Fibroblast of skin of left quadriceps (primary cell): ENCODE measurements at places on chromosomes 12 and 14.

DNA sequence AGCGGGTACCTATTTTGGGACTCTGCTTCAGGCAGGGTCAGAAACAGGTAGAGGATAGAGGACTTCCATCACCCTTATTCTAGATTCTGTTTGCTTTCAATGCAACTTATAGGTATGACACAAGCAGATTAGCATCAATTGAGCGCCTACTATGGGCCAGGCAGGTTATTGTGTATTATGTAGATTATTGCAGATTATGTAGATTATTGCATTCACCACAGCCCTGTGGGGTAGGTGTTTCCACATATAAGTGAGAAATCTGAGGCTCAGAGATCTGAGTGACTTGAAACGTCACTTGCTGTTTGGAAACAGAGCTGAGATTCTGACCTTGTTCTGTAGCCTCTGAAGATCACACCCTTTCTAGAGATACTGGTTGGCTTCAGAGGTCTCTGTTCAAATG is 25.7 kb upstream of the SERPINA4 start:
- no peak for DNase-seq

DNA sequence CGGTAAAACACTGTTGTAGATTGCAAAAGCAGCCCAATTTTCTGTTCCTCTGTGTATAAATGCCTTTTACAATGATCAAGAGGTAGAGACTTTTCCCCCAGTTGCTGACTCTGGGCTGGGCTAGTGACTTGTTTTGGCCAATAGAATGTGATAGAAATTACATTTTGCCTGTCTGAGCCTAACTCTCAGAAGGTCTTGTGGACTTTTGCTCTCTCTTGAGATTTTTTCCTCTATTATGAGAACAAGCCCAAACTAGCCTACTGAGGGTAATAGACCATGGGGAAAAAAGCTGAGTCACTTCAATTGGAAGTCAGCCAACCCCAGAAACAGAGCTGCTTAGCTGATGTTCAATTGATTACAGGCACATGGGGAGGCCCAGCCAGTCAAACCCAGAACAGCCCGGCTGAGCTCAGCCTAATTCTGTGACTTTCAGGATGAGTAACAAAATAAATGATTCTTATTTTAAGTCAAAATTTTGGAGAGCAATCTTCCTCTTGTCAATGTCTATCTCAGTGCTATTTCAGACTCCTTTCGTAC is 61.4 kb downstream of the MYF5 start:
- peak; percentile 95 for DNase-seq

DNA sequence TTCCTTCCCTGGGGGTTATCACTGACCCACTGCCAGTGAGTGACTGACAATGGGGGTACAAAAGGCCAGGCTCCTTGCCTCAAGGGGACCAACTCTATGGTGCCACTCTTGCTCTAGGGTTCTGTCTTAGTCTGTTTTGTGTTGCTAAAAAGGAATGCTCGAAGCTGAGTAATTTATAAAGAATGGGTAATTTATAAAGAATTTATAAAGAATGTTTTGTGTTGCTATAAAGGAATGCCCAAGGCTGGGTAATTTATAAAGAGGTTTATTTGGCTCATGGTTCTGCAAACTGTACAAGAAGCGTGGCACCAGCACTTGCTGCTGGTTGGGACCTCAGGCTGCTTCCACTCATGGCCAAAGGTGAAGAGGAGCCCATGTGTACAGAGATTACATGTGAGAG is 15.8 kb upstream of the RASSF8 start:
- no peak for DNase-seq

GRCh38 chr14:99360774-99361595 is 89.0 kb upstream of the BCL11B start:
- no peak for DNase-seq

GRCh38 chr12:58413794-58414193 is 472.4 kb downstream of the ATP23 start:
- no peak for DNase-seq

DNA sequence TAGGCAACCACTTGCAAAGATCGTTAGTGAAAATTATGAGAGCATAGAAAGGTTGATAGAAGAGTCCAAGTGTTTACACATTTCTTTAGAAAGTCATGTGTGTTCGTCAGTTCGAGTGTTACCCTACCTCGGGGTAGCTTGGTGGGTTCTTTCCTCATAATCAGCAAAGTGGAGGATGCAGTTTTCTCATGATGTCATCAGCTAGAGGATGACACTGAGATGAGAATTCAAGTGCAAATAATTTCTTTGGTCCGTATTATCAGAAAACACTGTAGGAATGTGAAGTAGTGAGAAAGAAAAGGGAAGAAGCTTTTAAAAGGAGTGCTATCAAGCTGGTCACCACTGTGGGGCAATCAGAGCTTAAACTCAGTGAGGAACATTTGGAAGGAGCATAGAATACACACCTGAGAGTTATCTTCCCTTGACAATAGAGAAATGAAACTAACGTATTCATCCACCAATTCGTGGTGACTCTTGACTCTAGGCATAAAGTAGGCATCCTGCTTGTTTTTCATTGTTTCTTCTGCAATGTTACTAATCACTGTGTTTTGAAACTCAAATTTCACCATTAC is 1340.9 kb upstream of the TMEM132C start:
- DNase-seq: no peak
